Stimulated activated CD4-positive, alpha-beta T cell treated with anti-CD3 and anti-CD28 coated beads, Interleukin-15, amount 100 ng/mL, for 48 hours (primary cell): ENCODE measurements at places on chromosomes 4 and X.

DNA sequence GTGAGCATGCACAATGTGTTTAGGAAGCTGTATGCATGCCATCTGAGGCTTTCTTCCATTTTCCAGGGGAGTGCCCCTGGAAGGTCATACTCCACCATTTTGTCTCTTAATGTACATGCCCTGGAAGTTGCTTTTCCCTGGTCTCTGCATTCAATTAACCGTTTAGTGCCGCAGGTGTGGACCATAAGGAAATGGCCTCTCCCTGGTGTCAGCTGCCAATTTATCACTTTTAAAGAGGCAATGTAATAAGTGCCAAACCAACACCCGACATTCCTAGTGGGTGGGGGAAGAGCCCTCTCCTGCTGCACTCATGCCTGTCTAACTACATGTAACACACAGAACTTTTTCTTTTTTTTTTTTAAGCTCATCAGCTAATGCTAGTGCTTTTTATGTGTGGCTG, 7.1 kb upstream of the BST1 start:
- no peak for DNase-seq

DNA sequence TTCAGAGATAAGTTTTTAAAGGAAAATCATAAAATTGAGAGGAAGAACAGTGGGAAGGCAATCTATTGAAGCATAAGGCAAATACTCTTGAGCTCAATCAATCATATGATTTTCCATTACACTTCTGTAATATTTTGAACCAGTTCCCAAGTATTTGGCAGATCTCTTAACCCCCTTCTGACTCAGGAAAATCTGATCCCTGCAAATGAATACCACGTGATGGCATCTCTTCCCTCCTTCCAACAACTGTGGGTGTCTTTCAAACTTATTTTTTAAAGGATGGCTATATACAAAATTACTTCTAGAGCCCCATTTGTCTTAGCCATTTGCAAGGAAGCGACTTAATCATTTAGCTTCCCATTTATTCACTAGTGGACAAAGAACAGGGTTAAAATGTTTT, 41.9 kb downstream of the AMOT start:
- DNase-seq, result no peak

- DNase-seq, result no peak
These were observed 474.5 kb downstream of the KLHL13 start for GRCh38 chrX:117641913-117642656.

DNA sequence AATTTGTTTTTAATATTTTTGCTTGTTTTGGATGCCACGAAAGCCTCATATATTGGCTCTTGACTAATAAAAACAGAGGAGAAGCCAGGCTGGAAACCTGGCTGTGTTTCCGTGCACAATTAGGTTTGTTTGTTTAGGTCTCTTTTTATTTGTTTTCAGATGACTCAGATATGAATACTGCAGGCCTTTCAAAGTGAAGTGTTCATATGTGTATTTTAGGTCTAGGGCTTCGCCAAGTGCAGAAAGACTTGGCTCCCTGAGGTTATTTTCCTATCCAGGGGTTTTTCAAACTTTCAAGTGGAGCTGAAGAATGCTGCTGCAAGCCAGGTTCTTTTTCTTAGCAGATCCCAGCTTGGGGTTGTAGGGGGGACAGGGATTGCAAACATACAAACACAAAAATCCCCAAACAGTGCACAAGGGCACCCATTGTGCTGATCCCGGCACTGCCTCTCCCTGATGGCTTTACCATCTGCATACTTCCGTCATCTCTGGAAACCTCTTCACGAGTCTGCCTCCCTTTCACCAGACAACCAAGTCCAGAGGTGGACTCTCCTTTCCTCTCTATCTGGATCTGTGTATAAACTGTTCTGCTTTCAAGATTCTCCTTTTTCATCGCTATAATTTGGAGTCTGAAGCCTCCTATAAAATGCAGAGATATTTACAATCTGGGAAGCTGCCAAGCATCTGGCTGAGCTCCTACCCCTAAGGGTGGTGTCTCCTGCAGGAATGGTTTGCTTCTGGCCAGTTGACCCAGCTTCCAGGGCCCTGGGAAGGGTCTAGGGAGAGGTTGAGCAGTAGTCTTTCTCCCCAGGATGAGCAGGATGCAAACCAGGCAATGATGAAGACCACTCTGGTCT, 108.6 kb downstream of the SMIM20 start:
- no peak for DNase-seq

DNA sequence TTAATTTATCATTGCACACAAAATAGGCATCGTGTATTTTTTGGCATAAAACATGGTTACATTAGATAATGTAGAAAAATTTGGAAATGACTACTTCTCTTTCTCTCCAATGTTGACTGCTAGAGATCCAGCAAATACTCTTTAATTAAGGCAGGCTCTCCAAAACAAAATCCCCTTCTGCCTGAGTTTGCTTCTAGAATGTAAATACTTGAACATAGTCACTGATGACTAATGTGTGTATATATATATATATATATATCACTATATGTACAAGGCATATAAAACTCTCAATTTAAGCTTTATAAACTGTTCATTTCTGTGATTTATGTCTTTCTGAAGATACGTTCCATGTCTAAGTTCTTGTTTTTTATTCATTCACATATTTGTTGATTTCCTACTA, 67.2 kb upstream of the CAMK2D start:
- no peak for DNase-seq

GRCh38 chr4:149999485-150000074, 78.7 kb upstream of the DCLK2 start:
- no peak for DNase-seq

GRCh38 chrX:118038614-118039365, 77.8 kb downstream of the KLHL13 start:
- no peak for DNase-seq

- DNase-seq, result no peak
These were observed 649.1 kb downstream of the DMD start for GRCh38 chrX:32562261-32562660.
